ENCODE measurements at places on chromosomes 2 and 18.

- DNase-seq = no peak
Measured at GRCh38 chr2:230642966-230643365, 69.7 kb upstream of the CAB39 start.

DNA sequence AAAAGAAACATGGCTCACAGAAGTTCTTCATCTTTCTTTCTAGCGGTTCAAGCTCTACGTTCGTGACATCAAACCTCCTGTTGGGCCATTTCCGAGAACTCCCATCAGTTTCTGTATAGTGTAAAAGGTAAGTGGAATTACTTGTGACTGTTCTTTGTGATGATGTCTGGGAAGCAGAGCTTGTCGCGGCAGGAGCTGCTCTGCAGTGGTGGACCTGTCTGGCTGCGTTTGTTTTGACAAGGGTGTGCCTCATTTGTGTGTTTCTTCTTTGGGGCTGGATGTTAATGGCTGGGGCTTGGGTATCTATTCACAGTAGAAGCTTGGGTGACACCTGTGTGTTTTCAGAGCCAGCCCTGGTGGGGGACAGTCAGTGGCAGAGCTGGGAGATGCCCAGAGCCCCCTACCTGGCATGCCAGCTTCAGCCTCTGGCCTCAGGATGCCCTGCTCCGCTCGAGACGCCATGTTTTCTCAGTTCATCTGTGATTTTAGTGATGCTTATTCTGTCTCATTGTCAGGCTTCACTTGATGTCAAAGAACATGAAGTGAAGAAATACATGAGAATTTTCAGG is 59.6 kb downstream of the LDLRAD4 start:
- DNase-seq = no peak

DNA sequence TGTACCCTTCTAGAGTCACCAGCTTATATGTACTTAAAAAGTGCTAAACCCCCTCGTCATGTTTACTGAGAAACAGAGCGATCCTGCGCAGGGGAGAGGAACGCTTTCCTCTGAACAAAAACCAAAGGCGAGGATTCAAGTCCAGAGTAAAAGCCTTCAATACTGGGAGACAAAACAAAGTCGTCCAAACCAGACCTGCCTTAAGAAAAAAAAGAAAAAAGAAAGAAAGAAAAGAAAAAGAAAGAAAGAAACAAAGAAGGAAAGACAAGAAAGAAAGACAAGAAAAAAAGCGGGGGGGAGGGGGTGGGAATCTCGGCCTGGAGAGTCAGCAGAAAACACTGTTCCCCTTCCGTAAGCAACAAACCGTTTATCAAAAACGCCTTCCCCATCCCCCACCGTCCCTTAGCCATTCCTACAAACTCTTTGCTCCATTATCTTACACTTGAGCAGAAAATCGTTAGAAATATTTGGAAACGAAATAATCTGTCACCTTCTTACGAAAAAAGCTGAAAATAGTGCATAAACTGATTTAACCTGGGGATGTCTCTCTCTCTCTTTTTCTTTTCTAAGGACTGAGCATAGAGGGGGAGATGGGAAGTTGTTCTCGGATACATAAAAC is 3.3 kb downstream of the PTGR3 start:
- DNase-seq = peak; percentile 91

GRCh38 chr2:10584843-10585475 is 104.8 kb downstream of the NOL10 start:
- peak; percentile 58 for DNase-seq

DNA sequence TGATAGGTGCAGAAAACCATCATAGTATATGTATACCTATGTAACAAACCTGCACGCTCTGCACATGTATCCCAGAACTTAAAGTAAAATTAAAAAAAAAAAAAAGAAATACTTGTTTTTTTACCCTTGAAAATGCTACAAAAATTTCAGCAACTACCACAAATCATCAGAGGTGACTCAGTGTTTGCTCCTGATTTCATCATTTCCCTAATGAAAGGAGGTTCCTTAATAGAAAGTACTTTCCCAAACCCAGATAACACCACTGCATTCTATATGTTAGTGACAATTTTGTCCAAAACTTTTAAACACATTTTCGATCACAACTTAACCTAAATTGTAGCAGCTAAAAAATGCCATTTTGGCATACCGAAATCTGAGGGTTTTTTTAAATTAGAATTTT is 163.3 kb downstream of the SLC39A10 start:
- DNase-seq = no peak

GRCh38 chr2:20629581-20630171 is 21.2 kb downstream of the HS1BP3 start:
- peak; percentile 57 for DNase-seq

GRCh38 chr18:23270986-23271680 is 135.8 kb downstream of the CABLES1 start:
- DNase-seq = no peak

DNA sequence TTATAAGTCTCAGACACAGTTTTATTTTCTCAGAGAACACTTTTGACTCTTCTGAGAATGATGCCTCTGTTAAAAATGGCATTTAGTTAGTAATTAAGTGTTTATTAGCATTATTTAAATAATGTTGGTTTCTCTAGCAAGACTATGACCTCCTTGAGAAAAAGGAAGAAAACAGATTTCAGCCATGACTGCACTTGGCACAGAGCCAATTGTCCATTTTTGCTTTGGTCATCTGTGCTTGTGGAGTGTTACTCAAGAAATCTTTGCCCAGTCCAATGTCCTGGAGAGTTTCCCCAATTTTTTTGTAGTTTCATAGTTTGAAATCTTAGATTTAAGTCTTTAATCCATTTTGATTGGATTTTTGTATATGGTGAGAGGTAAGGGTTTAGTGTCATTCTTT is 1229.4 kb upstream of the FAM98A start:
- DNase-seq = no peak

- no peak for DNase-seq
Measured at GRCh38 chr2:43117521-43118143, 108.8 kb downstream of the ZFP36L2 start.

DNA sequence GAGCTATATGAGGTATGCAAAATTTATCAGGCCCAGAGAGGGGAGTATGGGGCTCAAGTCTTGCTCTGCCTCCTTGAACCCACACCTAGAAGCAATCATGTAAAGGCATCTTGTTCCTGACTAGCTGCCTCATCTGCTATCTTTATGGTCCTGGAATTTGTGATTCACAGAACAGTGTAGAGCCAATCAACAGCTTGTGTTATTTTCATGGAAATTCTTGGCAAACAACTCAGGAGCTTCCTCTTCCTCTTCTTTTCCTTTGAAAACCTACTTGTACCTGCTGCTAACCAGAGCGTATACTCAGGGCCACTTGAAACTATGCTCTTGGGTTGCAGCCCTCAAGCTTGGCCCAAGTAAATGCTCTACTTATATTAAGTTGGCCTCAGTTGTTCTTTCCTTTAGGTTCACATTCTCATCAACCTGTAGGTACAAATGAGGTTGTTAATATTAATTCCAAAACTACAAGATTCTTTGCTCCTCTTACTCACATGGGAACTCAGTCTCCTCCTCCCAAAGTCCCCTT is 3.5 kb upstream of the NOSTRIN start:
- no peak for DNase-seq

DNA sequence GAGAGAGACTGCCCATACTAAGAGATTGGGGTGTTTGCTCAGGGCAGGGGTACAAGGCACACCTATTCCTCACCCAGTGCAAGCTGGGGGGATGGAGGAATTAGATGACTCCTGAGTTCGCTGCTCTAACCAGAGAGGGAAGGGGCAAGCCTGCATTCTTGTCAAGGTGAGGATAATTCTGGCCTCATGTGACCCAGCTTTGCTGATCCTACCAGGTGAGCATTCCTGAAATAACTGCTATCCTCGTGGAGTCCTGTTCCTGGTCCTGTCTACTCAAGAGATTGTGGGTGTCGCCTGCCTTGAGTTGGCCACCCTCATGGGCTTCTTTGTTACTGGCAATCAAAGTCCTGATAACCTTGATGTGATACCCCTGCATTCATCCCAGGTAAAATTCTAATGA is 206.0 kb downstream of the SPP2 start:
- no peak for DNase-seq

- no peak for DNase-seq
Measured at GRCh38 chr2:201467666-201468065, 16.1 kb downstream of the STRADB start.

DNA sequence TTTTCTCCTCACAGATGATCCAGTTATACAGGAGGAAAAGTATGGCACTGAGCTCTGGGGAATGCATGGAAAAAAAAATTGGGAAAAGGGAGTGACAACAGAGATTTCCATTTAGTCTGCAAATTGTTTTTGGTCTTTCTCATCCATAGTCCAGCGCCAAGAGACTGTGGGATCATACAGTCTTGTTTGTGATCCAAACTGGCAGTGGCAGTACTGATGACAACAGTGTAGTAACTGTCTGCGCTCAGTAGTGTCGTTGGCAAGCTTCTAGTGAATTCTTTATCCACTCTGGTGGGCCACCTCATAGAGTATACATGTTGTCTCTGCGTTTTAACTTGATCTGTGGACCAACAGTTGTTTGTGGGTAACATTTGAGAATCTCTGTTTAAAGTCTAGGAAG is 37.9 kb downstream of the GALNT1 start:
- DNase-seq = peak; percentile 71

DNA sequence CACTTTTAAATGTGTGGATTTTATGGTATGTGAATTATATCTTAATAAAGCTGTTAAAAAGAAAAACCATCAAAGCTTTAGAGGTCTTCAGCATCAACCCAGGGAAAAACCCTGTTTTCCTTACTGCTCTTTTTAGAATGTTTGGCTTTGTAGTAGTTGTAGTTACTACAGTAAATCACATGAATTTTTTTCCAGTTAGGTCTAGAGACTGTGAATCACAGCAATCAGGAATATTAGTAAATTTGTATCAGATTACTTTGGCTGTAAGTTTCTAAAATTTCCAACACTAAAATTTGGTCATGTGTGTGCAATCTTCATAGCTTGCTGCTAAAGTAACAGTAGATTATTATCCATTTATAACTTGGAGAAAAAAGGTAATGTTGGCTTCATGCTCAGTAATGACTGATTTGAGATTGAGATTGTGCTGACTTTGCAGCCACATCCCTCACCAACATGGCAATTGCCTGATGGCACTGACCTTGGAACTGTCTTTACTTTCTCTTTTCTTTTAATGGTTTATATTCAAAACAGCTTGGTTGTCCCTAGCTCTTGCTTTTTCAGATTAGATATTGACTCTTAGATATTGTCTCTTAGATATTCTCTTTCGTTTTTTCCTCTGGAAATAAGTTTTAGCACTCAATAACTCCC is 41.1 kb downstream of the LCLAT1 start:
- no peak for DNase-seq

- no peak for DNase-seq
Measured at GRCh38 chr2:120372816-120373215, 26.9 kb downstream of the INHBB start.

- DNase-seq = peak; percentile 97
Measured at GRCh38 chr2:143521396-143521795, 392.2 kb downstream of the ARHGAP15 start.

DNA sequence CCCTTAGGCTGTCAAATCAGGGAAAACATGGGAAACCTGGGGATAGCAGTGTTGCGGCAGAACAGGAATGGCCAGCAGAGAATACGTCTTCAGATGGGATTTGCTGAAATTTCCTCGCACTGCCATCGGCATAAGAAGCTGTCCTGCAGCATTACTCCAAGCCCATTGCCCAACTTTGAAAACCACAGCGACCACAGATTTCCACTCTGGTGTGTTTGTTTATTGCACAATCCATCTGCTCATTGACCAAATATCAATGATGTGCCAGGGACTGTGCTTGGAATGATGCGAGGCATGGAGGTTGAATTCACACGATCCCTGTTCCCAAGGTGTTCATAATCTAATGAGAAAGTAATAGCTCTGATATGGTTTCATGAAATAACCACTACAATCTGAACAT is 383.3 kb upstream of the MYT1L start:
- DNase-seq = no peak

DNA sequence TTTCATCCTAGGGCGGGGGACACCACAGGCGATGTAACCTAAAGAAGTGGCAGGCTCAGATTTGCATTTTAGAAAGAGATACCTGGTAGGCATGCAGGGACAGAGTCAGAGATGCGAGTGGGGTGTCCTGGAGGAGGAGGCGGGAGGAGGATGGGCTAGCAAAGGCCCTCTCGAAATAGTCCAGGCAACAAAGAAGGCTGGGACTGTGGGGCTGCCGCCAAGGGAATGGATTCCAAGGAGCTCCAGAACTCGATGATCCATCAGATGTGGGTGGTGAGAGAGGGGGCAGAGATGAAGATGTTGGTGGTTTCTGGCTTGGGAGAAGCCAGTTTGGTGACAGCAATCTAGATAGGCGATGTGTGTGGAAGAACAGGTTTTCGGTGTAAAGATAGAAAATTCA is 12.5 kb upstream of the INPP5D start:
- no peak for DNase-seq

- no peak for DNase-seq
Measured at GRCh38 chr2:204753841-204754240, 208.6 kb downstream of the PARD3B start.

DNA sequence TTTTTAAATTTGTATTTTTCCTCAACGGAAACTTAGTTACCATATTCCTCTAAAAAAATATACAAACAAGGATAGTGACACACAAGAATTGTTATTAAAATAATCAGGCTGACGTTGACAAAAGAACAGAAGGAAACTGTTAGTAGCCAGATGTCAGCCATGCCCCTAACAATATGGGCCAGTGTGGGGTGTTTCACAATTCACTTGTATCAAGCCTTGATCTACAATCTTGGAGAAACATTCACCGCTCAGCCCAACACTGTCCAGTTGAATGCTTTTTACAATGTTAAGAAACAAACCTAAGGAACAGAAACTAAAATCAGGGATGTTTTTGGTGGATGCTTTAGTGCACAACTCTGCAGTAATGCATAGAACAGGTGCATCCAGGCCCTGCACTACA is 44.6 kb downstream of the TMEFF2 start:
- no peak for DNase-seq

- no peak for DNase-seq
Measured at GRCh38 chr2:234548695-234549420, 52.0 kb upstream of the ARL4C start.

All from lung (tissue), 17 donors.